ENCODE measurements at places on chromosomes 4 and X.

DNA sequence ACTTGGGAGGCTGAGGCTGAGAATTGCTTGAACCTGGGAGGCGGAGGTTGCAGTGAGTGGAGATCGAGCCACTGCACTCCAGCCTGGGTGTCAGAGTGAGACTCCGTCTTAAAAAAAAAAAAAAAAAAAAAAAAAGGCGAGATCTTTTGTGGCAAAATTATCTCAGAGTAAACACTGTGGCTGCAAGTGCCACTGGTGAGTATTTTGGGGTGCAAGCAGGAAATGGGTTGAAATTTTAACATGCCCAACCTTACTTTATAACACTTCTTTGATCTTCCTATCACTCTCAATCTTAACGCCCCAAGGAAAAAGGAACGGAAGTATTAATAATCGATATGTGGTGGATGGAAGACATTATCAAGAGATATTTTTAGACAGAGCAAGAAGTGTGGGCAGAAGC is 32.1 kb downstream of the SLC34A2 start:
- no peak for DNase-seq

GRCh38 chr4:147510962-147511668 is 30.2 kb downstream of the EDNRA start:
- no peak for DNase-seq

GRCh38 chrX:10633722-10634121 is 13.3 kb upstream of the MID1 start:
- no peak for DNase-seq

- no peak for DNase-seq
These were observed 380.8 kb downstream of the SPRY1 start for GRCh38 chr4:123777373-123777772.

DNA sequence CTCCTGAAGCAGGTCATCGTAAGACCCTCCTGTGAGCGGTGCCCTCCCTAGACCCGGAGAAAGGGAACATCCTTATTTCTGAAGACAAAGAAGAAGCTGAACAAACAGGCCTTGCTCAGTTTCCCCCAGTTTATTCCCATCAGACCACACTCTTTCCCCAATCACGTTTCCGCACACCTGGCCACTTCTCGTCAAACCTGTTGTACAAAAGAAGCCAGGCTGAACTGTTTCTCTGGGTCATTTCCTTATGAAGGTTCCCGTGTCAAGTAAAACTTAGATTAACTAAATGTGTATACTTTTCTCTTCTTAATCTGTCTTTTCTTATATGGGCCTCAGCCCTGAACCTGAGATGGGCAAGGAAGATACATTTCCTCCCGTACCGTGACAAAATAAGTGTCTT is 111.6 kb upstream of the ENPP6 start:
- DNase-seq: no peak

GRCh38 chrX:31245714-31246113 is 173.9 kb upstream of the FTHL17 start:
- no peak for DNase-seq

All from NCI-H1417 treated with DMSO at 0.1 percent for 48 hours (cell line).